ENCODE measurements at places on chromosomes 1 and 21.
A peak's percentile ranks its signal among the peaks of the same experiment; 100 is the strongest.

- DNase-seq: no peak
Measured at GRCh38 chr1:64595871-64596515, 126.1 kb downstream of the CACHD1 start.

- no peak for DNase-seq
Measured at GRCh38 chr1:101107496-101108110, 82.0 kb upstream of the DPH5 start.

- DNase-seq: no peak
Measured at GRCh38 chr1:215474940-215475339, 92.2 kb upstream of the KCTD3 start.

GRCh38 chr1:167076136-167076710, 14.0 kb downstream of the GPA33 start:
- peak; percentile 20 for DNase-seq

- DNase-seq: no peak
Measured at GRCh38 chr1:107365527-107366240, 224.8 kb downstream of the NTNG1 start.

DNA sequence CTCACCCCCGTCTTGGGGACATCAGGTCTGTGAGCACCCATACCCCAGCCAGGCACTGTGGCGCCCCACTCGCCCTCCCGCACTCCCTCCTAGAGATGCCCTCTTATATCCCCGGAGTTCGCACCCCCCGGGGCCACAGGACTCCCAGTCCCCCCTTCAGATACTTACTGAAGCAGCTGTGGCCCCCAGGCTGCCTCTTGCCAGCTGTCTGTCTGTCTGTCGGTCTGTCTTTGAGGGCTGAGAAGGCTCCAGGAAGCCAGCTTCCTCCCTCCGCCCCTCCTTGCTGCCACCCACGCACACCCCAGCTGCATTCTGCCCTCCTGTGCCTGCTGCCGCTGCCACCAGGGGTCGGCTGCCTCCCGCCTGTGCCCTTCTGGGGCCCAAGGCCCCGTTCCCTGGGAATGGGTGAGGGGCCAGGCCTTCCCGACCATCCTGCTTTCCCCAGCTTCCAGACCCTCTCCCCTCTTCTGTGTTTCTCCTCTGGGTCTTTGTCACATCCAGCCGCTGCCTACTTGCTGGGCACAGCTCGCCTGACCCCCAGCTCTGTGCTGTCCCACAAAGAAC, at the start of gene PTPN7:
Gene PTPN7 (minus strand): TSS at position 226 of the 564 bp plus-strand sequence. CDS start 1,200 bp downstream, outside the sequence.
- peak; percentile 94 for DNase-seq

- DNase-seq: no peak
Measured at GRCh38 chr1:119055568-119055967, 67.4 kb upstream of the TBX15 start.

DNA sequence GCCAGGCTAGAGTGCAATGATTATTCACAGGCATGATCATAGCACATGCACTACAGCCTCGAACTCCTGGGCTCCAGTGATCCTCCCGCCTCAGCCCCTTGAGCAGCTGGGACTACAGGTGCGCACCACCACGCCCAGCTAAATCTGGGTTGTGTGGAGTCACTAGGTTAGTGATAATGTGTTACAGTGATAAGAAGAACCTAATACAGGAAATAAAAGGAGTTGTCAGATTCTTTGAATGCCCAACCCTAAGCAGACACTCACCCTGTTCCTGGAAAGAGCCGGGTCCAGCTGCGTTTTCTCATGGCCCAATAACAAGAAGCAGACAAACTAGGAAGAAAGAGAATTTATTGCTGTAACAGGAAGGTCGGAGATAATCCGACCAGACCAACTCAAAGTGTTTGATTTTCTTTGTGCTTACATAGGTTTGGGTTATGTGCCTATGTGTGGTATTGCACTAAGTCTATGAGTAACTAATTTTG, 8.8 kb downstream of the IFNGR2 start:
- DNase-seq: no peak

DNA sequence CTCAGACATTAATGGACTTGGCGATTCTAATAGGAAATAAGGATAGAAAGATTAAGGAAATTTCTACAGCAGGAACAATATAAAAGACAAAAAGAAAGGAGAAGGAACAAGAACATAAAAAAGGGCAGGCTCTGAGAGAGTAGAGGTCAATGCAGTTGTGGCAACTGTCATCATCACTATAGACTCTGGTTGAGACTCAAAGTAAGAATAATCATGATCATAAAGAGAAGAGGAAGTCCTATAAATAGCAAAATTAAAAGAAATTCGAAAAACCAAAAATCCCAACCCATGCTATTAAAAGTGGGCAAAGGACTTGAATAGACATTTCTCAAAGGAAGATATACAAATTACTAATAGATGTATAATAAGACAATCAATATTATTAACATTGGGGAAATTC, 14.4 kb upstream of the XCL1 start:
- DNase-seq: no peak

GRCh38 chr1:225819346-225820192, 9.6 kb downstream of the EPHX1 start:
- no peak for DNase-seq

All from activated CD4-positive, alpha-beta T cell treated with anti-CD3 and anti-CD28 coated beads, Interleukin-10, Interleukin-2, amounts not matched to agents 100 ng/mL and 50 ng/mL, durations not matched to agents 16 hours and 8 hours (primary cell).